ENCODE measurements at places on chromosomes 7 and 10. TPM values are rescaled to one million over a fixed set of nuclear protein-coding genes. Genes with fewer than 3 reads are reported as not detected.

- H3K4me3 ChIP-seq, result no peak overlapping the region
- H3K27me3 ChIP-seq, result no peaks in the 10 kb centered on the region
- no peak for DNase-seq
- H3K27ac ChIP-seq, result no peak overlapping the region
- no peaks in the 10 kb centered on the region for H3K36me3 ChIP-seq
- H3K4me1 ChIP-seq, result no peaks in the 10 kb centered on the region
Observed at GRCh38 chr10:127399668-127400067, 149.4 kb upstream of the NPS start.

Gene CYP3A4
- not detected for total RNA-seq

DNA sequence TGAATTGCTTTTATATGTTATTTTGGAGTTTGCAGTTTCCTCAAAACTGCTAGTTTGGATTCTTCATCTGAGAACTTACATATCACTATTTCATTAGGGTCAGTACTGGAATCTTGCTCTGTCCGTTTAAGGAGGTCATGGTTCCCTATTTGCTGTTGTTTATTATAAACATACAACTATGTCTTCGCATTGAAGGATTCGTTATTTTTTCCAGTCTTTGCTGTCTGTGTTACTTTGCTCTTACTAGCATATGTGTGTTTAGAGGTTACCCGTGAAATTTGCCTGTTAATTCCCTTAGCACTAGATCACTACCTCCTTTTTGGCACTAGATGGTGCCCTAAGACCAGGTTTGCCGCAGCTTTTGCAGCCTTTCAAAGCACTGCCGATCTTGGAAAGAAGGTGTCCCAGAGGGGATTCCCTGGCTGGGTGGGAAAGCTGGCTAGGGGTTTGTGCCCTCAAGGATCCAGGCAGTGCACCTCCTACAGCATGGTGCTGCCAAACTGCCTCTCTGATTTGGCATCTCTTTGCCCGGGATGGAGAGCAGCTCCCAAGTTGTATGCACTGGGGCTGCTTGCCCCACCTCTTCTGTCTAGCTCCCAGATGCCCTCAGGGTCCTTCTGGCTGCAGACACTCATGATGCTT, 103.1 kb upstream of the APBB1IP start:
- DNase-seq, result peak; percentile 56
- no peaks in the 10 kb centered on the region for H3K4me1 ChIP-seq
- no peaks in the 10 kb centered on the region for H3K36me3 ChIP-seq
- H3K27me3 ChIP-seq, result no peaks in the 10 kb centered on the region
- no peak overlapping the region for H3K27ac ChIP-seq

- H3K27ac ChIP-seq, result no peak overlapping the region
- H3K4me3 ChIP-seq, result no peak overlapping the region
- no peaks in the 10 kb centered on the region for H3K36me3 ChIP-seq
- H3K27me3 ChIP-seq, result no peaks in the 10 kb centered on the region
- H3K4me1 ChIP-seq, result no peaks in the 10 kb centered on the region
Observed at GRCh38 chr7:41694495-41694894, 8.4 kb downstream of the INHBA start.

Gene PDE6C
- not detected for total RNA-seq

DNA sequence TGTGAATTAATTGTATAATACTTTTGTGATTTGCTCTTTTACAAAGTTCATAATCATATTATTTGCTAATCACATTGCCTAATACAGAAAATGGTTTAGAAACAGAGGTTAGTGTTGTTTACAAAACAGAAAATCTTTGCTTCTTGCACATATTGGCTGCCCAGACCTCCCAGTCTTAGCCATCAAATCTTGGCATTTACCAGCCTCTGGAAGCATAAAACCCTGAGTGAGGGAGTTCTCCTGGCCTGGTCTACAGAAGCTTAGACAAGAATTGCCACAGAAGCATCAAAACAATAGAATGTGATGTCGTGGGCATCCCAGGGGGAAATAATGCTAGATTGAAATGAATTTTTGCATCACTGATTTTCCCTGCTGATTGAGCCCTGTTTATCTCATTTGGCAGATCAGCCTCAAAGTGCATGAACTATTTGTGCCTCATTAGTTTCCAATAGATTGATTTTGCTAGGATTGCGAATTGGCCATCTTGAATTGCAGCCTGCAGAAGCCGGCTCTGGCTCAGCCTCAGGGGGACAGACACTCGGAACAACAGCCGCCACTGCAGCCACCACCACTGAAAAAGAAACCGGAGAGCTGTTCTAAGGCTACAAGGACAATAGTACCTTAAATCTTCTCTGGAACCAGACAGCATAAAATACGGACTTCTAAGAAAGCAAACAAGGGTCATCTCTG, 11.1 kb upstream of the SORBS1 start:
- no peak for DNase-seq
- no peak overlapping the region for H3K4me3 ChIP-seq
- H3K27ac ChIP-seq, result no peak overlapping the region
- no peaks in the 10 kb centered on the region for H3K4me1 ChIP-seq
- H3K36me3 ChIP-seq, result no peaks in the 10 kb centered on the region

DNA sequence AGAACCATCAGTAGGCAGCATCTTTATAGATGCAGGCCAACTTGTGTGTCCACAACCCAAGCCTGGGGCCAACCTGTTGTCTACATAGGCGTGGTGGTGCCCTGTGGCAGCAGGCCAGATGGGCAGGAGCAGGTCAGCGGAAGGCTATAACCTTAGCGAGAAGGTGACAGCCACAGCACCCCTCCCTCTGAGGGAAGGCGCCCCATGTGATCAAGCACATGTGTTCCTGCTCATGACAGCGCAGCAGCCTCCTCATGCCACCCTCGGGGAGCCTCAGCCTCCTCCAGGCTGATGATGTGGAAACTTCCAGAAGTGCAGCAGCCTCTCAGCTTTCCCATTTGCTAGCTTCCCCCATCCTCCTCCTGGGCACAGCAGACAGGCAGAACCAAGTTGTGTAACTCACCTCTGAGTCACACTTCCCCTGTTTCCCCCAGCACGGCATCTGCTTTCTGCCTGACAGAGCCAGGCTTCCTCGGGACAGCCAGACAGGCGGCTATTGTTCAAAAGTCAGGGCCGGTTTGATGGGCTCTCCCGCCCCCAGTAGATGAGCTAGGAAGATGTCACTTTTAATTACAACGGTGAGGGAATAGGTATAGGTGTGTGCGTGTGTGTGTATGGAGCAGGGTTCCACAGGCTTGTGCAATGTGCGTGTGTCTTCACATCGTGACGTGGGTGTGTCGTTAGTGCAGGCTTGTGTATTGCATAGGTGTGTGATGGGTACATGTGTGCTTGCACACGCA, 312.0 kb upstream of the ZMIZ1 start:
- no peak for DNase-seq
- no peaks in the 10 kb centered on the region for H3K36me3 ChIP-seq

Gene COL13A1
- not detected for total RNA-seq

GRCh38 chr7:71364551-71364950, 232.6 kb downstream of the GALNT17 start:
- no peak overlapping the region for H3K4me3 ChIP-seq
- no peaks in the 10 kb centered on the region for H3K27me3 ChIP-seq
- no peaks in the 10 kb centered on the region for H3K4me1 ChIP-seq
- no peak overlapping the region for H3K27ac ChIP-seq
- H3K36me3 ChIP-seq, result no peaks in the 10 kb centered on the region

DNA sequence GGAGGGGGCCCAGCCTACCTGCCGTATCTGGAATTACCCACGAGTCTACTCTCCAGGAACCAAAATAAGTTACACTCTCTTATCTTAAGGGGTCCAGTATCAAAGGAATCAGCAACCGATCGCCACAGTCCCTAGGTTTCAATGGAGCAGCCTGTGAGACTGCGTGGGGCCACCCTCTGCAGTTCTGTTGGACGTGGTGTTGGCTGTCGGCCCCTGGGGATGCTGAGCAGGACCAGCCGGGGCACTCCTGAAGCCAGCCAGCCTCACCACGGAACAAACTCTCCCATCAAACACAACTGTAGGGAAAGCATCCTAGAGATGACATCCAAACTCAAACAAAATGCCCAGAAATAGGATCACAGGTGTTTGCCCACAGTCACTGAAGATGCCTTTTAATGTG, 25.5 kb upstream of the ABLIM1 start:
- H3K4me3 ChIP-seq, result no peak overlapping the region
- H3K4me1 ChIP-seq, result no peaks in the 10 kb centered on the region
- H3K27me3 ChIP-seq, result no peaks in the 10 kb centered on the region
- no peak overlapping the region for H3K27ac ChIP-seq

Gene TAS2R3
- 0.98 TPM for total RNA-seq

DNA sequence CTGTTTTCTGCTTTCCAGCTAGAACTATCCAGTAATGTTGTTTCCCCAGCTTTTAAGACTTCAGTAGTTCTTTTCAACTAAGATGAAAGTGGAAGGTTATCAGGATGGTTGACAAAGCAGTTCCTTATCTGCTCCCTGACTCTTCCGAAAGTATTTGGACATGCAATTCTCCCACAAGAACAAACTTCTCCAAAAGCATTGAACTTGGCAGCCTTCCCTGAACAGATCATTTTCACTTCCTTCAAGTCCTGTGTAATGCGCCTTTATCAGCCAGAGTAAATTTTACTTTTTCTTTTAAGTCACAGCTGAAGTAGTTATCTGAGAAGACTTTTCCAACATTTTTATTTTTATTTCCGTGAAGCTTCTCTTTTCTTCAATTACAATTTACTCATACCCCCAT, 39.7 kb downstream of the CDC14C start:
- no peak overlapping the region for H3K27ac ChIP-seq
- no peaks in the 10 kb centered on the region for H3K4me1 ChIP-seq
- DNase-seq, result no peak
- no peaks in the 10 kb centered on the region for H3K36me3 ChIP-seq
- H3K27me3 ChIP-seq, result no peaks in the 10 kb centered on the region
- H3K4me3 ChIP-seq, result no peak overlapping the region

DNA sequence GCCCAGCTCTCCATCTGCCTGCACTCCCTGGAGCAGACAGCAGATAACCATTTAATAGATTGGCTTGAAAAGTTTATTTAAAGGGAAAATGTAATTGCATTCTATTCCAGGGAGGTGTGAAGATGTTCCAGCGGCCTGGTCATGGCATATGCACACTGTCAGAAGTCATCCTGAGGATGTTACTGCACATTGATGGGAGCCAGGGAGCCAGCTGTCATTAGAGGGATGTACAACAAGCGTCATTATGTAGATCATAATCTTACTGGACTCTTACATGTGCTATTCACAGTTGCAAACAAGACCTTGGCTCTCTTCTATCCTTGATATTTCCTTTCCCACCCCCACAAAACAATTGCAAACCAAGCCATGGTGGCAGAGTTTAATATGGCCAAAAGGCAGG, 65.4 kb downstream of the FAM204A start:
- no peak for DNase-seq
- no peaks in the 10 kb centered on the region for H3K27me3 ChIP-seq
- no peak overlapping the region for H3K27ac ChIP-seq
- H3K4me1 ChIP-seq, result no peaks in the 10 kb centered on the region
- H3K4me3 ChIP-seq, result no peak overlapping the region
- no peaks in the 10 kb centered on the region for H3K36me3 ChIP-seq

- H3K27me3 ChIP-seq, result no peaks in the 10 kb centered on the region
- no peaks in the 10 kb centered on the region for H3K4me1 ChIP-seq
- no peaks in the 10 kb centered on the region for H3K36me3 ChIP-seq
- no peak for DNase-seq
- H3K27ac ChIP-seq, result no peak overlapping the region
Observed at GRCh38 chr10:123669886-123670285, 3.7 kb downstream of the GPR26 start.

- DNase-seq, result no peak
- no peaks in the 10 kb centered on the region for H3K27me3 ChIP-seq
- H3K27ac ChIP-seq, result no peak overlapping the region
- H3K4me1 ChIP-seq, result no peaks in the 10 kb centered on the region
- no peak overlapping the region for H3K4me3 ChIP-seq
Observed at GRCh38 chr10:97117372-97117771, 68.4 kb downstream of the SLIT1 start.

GRCh38 chr7:47685712-47686376, 103.9 kb upstream of the TNS3 start:
- no peaks in the 10 kb centered on the region for H3K4me1 ChIP-seq
- H3K27me3 ChIP-seq, result no peaks in the 10 kb centered on the region
- H3K27ac ChIP-seq, result no peak overlapping the region
- no peak overlapping the region for H3K4me3 ChIP-seq
- no peak for DNase-seq
- no peaks in the 10 kb centered on the region for H3K36me3 ChIP-seq

GRCh38 chr10:44881649-44882048, 29.5 kb upstream of the TMEM72 start:
- H3K4me1 ChIP-seq, result peaks cover 4% of the 10 kb centered on the region
- no peaks in the 10 kb centered on the region for H3K27me3 ChIP-seq
- no peaks in the 10 kb centered on the region for H3K36me3 ChIP-seq
- H3K4me3 ChIP-seq, result no peak overlapping the region

Measured in CD8-positive, alpha-beta memory T cell (primary cell).